Activated naive CD4-positive, alpha-beta T cell treated with anti-CD3 and anti-CD28 coated beads for 36 hours (primary cell): ENCODE measurements at places on chromosomes 16 and 17. TPM values are rescaled to one million over a fixed set of nuclear protein-coding genes. Genes with fewer than 3 reads are reported as not detected.

- no peak overlapping the region for H3K27ac ChIP-seq
- no peak for DNase-seq
- H3K36me3 ChIP-seq = peaks cover 46% of the 10 kb centered on the region
Observed at GRCh38 chr17:35132816-35133550, 9.1 kb downstream of the NLE1 start.

- no peaks in the 10 kb centered on the region for H3K4me1 ChIP-seq
- no peaks in the 10 kb centered on the region for H3K27me3 ChIP-seq
- H3K4me3 ChIP-seq = no peak overlapping the region
- H3K36me3 ChIP-seq = no peaks in the 10 kb centered on the region
- H3K27ac ChIP-seq = no peak overlapping the region
Observed at GRCh38 chr17:17525956-17526355, 29.8 kb upstream of the RASD1 start.

GRCh38 chr16:60206516-60206915 lies 1472.4 kb upstream of the GOT2 start:
- DNase-seq = no peak
- H3K4me1 ChIP-seq = no peaks in the 10 kb centered on the region
- no peaks in the 10 kb centered on the region for H3K27me3 ChIP-seq

Gene MIEF2
- 6.0 TPM for total RNA-seq

DNA sequence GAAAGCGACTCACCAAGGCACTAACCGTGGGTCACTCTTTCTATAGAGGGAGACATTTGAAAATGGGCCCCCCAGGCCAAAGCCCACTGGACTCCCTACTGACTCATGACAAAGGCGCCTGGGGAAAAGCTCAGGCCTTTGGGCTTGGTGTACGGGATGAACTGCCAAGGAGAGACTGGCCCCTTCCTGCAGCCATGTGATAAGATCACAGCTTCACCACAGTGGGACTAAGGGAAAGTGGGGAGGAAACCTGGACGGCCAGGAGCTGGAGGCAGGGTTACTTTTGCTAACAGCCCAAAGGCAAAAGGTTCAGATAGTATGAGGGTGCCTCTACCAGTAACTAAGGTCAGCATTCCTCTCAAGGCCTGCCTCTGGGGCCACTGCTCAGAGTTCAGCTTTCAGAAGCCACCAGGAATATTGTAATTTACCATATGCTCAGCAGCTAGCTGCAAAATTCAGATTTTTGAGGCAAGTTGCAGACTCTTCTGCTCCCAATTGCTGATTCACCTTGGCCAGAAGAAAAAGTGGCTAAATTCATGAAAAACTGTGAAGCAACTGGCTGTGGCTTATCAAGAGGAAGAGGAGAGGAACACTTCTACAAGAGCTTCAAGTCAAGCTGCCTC lies 37.1 kb upstream of the SLC25A19 start:
- H3K27me3 ChIP-seq = no peaks in the 10 kb centered on the region
- H3K4me1 ChIP-seq = peaks cover 31% of the 10 kb centered on the region
- H3K36me3 ChIP-seq = peaks cover 36% of the 10 kb centered on the region

DNA sequence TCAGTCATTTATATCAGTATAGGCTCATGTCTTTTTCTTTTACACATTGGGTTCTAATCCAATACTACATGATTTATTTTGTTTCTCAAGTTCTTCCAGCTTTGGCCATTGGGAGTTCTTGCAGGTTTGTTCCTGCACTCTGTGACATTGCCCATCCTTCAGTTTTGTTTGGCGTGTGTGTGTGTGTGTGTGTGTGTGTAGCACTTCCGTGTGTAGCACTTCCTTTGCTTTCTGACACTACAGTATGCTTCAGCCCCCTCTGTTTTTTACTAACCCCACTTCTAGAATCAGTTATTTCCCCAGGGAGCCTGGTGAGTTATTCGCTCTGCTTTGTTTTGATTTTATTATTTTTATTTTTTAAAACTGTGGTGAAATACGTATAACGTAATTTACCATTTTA lies 75.6 kb upstream of the LGALS9 start:
- H3K4me1 ChIP-seq = peaks cover 26% of the 10 kb centered on the region
- H3K27me3 ChIP-seq = no peaks in the 10 kb centered on the region
- no peak overlapping the region for H3K27ac ChIP-seq
- H3K36me3 ChIP-seq = peaks cover 57% of the 10 kb centered on the region

DNA sequence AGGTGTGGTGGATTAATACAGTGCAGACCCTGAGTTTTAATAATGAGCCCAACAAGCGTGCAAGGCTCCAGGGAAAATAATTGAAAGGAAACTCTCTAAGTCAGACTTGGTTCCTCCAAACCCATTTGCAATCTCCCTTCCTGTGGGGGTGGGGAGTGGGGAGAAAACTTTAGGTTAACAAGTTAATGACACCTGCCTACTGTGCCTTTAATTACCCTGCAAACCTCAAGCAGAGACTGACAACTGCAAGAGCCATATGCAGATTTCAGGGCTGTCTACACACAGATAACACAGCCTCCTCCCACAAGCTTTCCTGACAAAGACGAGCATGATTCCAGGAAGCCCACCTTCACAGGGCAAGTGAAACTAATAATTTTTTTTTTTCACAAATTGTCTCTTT lies 359.3 kb downstream of the HS3ST4 start:
- H3K4me3 ChIP-seq = no peak overlapping the region
- H3K36me3 ChIP-seq = no peaks in the 10 kb centered on the region
- no peaks in the 10 kb centered on the region for H3K4me1 ChIP-seq
- peaks cover 15% of the 10 kb centered on the region for H3K27me3 ChIP-seq
